NCI-H1105 (cell line): ENCODE measurements at places on chromosomes 5 and 9.

DNA sequence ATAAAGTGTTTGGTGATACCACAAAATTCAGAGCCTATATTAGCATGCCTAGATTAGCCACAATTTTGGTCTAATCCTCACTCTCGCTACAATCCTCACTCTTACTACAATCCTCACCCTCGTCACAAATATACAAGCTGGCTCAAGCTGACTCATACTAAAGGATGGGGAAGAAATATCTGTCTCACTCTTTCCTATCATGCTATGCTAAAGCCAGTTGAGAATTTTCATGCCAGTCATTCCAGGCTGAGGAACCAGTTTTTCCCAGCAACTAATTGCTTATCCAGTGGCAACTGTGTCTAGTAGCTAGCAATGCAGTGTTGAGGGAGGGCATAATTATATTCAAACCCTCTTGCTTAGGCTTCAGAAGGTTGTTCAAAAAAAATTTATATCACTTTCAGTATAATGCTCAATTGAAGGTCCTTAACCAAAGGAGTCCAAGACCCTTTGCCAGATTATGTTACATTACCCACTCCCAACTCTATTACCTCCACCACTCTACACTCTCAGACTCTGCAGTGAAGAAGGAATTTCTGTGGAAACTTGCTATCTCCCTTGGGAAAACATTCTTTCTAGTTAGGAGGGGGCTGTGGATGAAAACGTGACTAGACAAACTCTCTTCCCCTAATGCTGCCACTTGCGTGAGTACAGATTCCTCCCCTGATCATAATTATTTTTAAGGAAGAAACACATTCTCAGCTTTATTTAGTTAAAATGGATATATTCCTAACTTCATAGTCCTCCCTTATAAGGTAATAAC lies 810.3 kb upstream of the ACO1 start:
- no peak for DNase-seq

GRCh38 chr5:58921159-58921558 lies 338.3 kb downstream of the RAB3C start:
- DNase-seq = no peak

DNA sequence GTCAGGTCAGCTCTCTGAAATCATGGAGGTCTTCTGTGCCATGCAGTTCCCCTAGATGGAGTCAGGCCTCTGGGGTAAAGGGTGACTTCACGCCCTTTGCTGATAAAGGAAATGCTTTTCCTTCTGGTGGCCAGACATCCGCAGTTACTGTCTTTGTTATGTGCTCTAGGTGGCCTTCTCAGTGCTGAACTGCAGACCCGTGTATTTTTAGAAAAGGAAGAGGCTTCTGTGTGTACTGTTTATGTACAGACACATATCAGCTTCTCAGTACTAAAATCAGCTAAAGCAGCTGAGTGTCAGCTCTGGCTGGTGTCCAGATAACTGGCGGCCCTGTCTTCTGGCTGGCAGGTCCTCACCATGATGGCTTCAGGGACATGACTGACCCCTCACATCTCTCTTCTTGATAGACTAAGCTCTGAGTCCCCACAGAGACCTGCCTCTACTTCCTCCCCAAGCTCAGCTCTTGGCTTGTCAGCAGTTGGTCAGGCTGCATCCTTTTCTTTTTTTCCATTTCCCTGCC lies 75.3 kb downstream of the ARHGAP26 start:
- no peak for DNase-seq

DNA sequence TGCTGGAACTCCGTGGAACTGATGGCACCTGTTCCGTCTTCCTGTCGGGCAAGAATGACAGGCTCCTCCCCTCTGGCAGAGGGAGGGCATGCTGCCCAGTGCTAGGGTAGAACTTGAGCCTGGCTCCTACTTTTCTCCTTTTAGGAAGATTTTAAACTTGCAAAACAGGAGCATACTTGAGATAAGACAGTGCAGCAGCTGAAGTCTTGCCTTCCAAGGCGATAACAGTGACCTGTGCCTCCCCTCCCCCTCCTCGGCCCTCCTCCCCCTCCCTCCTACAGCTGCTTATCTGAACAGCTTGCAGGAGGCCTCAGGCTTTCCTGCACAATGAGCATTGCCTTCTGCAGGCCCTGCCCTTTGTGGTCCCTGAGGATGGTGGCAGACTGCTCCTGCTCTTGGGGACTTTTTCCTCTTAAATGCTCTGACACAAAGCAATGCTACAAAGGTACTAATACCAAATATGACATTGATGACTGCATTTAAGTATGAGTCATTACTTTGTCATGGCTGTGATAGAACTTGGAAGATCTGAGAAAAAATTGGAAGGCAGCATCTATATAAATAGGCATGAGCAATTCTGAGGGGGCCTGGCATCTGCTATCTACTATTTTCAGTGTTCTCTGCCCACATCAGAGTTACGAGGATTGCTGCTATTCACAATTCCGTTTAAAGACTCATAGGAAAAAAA lies 2.0 kb downstream of the GADD45G start:
- DNase-seq = no peak

- no peak for DNase-seq
Measured at GRCh38 chr9:131017067-131017466, 8.1 kb downstream of the LAMC3 start.

DNA sequence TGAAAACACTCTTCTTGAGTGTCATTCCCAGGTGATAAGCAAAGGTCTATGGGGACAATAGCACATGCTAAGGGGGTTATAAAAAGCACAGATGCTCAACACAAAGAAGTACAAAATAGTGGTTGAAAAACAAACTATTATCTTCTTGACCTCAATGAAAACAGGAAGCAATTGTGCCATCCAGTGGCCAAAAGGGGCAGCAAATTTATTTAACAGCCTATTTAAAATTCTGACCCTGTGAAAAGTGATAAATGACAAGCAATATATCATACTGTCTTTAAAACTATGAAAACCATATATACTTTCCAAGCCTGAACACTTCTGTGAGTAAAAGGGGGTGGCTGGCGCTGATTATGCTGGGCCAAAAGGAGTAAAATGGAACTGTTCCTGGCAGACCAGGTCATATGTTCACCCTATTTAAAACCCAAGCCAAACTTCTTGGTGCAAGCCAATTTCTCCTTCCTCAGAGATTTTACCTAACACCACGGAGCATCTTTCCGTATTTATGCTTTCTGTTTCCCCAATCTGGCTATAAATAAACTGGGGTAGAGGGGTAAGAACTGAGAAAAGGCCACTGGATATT lies 29.7 kb downstream of the TEX10 start:
- peak; percentile 32 for DNase-seq

DNA sequence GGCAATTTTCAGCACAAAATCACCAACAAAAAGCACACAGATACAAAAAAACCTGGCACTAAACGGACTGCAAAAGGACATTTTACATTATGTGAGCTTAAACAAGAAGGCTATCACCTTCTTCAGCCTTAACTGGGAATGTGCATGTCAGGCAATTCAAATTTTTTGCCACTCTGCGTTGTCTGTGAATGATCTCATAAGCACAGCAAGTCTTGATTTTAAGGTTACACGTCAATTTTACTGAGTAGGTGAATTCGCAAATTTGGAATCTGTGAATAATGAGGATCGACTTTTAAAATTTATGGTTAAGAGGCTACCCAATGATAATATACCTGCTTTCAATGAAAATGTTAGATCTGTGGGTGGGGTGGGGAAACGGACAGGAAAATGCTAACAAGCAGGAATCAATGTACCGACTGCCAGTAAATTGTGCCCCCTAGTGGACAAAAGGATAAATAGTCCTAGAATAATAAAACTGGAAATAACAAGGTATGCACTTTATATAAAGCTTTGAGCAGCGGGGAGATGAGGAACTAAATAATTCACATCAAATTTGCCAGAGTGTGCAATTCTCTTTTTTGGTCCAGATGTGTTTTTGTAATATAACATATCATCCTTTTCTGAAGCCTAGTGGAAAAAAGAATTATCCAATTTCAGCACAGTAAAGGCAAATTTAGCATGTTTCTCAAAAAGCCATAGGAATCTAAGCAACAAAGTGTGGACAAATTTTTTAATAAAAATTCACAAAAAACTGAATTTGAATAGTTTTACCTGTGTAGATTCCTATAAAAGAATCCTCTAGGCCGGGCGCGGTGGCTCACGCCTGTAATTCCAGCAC lies 20.5 kb downstream of the EQTN start:
- peak; percentile 55 for DNase-seq
